ENCODE measurements at places on chromosomes 11 and 22. TPM values are rescaled to one million over a fixed set of nuclear protein-coding genes. Genes with fewer than 3 reads are reported as not detected.

Gene C11orf97
- 0.25 TPM for polyA plus RNA-seq

DNA sequence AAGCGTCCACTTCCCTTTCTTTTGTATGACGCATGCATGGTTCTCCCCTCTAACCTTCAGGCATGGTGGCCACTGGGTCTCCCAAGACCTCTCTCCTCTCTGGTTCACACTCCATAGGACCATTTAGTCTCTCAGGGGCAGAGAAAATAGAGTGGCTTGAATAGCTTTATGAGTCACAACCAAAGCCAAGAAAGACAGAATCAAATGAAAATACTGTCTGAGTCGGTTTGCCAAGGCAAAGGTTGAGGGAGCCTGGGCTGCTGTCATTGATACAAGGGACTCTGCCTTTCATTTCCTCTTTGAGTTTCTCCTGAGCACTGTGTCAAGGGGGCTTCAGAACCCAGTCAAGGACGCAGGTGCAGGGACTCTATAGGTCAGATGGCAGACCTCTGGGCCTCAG is 44.2 kb downstream of the TENM4 start:
- DNase-seq: no peak

DNA sequence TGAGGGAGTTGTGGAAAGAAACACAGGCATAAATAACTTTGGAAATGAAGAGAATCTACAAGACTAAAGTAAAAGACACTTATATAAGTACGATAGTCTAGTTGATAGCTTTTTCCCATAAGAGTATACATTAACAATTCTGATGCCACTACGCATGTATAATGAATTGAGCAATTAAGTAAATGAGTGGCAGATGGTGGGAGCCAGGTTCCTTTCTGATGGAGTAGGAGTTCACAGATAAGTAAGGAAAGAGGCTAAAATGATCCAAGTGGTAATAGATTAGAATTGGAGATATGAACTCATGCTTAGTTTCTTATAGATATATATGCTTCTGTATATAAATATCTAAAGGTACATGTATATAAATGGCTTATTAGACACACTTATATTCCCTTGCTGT is 368.3 kb downstream of the FAM181B start:
- no peak for DNase-seq

GRCh38 chr11:121161349-121161917 is 60.4 kb downstream of the TECTA start:
- DNase-seq: no peak

DNA sequence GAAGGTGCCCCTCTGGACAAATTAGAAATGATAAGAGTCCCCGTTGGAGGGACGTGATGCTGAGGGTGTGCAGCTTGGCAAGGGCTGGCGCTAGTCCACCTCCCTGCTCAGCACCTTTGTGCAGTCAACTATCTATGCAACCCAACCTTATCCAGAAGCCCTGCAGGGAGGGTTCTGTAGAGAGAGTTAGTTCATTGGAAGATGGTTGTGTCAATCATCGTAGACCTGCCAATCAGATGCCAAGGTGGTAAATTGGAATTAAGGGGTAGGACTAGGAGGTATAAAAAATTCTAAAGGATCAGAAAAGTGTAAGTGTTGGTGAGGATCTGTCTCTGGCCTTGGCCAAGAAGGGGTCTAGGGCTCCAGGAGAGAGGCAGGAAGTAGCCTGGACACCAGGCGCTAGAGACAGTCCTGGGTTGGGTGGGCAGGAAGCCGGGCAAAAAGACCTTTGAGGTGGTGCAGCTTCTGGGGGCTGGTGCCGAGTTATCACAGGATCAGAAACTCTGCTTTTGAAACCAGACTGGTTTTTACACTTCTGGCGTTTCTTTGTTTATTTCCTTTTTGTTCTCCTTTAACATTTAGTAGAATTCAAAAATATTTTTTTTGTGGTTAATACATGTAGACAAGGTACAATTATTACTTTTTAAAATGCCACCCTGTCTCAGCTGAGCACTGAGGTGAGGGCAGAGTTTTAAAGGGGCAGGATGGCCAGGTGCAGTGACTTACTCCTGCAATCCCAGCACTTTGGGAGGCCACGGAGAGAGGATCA is 1.6 kb downstream of the C1QTNF6 start:
- no peak for DNase-seq

- DNase-seq: no peak
Observed at GRCh38 chr22:37514526-37515051, 4.6 kb downstream of the CARD10 start.

- DNase-seq: no peak
Observed at GRCh38 chr11:2175659-2176058, 4.0 kb upstream of the TH start.

DNA sequence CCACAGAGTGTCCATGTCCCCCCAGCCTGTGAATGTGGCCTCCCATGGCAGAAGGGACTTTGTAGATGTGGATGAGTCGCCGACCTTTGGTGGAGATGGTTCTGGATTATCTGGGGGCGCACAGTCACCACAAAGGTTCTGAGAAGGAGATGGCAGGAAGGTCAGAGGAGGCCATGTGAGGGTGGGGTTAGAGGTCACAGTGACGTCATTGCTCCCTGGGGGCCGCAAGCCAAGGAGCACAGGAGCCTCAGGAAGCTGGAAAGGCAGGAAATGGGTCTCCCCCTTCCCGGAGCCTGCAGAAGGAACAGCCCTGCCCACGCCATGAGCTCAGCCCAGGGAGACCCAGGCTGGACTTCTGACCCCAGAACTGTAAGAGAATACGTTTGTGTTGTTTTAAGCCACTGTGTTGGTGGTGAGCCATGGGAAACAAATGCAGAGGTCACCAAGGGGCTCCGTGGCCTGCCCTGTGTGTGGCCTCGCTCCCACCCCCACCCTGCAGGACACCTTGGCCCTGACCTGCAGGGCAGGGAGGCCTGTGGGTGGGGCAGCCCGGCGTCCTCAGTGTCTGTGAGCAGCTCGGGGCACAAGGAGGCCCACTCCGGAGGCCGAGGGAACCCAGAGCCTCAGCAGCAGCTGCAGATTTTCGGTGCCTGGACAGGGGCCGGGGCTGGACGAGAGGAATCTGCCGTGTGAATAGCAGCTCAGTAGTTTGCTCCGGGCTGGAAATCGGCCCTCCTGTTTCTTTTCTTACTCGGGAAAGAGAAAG is 32.1 kb downstream of the GRAMD4 start:
- no peak for DNase-seq

DNA sequence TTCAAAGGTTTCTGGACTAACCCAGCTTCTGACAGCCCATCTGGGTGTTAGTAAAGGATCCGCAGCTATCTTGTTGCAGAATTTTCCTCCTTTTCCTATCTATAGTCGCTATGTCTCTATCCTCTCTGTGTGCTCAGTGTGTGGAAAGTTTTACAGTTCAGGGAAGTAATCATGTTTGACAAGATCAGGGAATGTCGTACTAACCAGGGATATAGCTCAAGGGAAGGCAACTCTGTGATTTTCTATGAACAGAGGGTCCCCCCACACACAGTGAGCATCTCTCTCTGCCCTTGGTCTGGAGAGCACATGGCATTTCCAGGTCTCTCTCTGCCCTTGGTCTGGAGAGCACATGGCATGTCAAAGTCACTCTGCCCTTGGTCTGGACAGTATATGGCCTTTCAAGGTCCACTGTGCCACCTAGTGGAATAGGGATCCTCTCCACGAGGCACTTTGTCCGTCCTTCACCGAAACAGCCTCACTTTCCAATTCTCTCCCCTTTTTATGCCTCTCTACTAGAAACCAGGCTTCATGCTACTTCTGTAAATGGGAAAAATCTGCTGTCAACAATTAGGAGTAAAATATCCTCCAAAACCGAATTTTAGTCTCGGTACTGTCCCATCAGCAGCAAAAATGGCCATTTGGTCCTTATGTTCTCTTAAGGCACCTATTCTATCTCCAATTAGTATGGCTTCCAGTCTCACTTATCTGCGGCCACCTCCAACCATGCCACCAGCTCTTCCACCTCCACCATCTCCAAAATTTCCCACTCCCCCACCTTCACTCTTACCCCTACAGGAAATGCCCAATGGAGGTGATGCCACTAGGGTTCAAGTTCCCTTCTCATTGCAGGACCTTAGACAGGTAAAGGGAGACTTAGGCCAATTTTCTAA is 88.7 kb downstream of the IGLL5 start:
- DNase-seq: no peak

GRCh38 chr11:19307498-19307897 is 66.8 kb upstream of the E2F8 start:
- no peak for DNase-seq

Gene PANX3
- polyA plus RNA-seq: not detected

Gene TIGD3
- 0.65 TPM for polyA plus RNA-seq

DNA sequence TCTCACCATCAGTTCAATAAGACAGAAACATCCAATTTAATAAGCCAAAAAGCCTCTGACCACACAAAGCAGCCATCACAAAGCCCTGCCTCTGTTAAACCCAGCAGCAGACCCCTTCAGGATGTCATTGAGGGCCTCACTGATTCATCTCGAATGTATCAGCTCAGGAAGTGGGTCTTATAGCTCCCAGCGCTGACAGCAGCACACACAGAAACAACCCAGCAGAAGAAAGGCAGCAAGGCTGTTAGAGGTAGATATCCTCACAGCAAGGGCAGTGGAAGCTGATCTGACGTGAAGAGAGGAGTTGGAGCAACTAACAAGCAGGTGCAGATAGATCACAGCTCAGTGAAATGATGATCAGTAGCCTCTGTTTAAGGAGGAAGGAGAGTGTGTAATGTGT is 86.2 kb upstream of the NCAM1 start:
- no peak for DNase-seq

- no peak for DNase-seq
Observed at GRCh38 chr11:113261709-113262475, 52.5 kb upstream of the TTC12 start.

GRCh38 chr22:17104336-17104935 is 16.7 kb downstream of the TMEM121B start:
- no peak for DNase-seq

DNA sequence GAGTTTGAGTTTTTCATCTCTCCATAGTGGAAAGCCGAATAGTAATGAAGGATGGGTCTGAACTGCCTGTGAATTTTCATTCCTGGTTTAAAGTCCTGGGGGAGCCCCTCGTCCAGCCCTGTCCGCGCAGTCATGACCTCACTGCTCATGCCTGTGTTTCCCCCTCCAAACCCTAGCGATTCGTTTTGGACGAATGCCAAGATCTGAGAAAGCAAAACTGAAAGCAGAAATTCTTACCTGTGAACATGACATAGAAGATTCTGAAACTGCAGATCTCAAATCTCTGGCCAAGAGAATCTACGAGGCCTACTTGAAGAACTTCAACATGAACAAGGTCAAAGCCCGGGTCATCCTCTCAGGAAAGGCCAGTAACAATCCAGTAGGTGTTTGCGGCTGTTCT is 30.5 kb downstream of the CDPF1 start:
- no peak for DNase-seq

GRCh38 chr11:46463701-46464421 is 72.3 kb upstream of the CHRM4 start:
- no peak for DNase-seq

- DNase-seq: no peak
Observed at GRCh38 chr11:89583580-89583979, 92.4 kb upstream of the NOX4 start.

DNA sequence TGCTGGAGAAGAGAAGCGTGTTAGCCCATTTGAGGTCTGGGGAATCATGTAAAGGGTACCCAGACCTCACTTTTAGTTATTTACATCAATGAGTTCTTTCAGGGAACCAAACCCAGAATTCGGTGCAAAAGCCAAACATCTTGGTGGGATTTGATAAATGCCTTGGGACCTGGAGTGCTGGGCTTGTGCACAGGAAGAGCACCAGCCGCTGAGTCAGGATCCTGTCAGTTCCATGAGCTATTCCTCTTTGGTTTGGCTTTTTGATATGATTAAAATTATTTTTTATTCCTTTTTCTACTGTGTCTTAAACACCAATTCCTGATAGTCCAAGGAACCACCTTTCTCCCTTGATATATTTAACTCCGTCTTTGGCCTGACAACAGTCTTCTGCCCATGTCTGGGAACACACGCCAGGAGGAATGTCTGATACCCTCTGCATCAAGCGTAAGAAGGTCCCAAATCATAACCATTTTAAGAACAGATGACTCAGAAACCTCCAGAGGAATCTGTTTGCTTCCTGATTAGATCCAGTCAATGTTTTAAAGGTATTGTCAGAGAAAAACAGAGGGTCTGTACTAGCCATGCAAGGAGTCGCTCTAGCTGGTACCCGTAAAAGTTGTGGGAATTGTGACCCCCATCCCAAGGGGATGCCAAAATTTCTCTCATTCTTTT is 65.2 kb downstream of the ALX4 start:
- no peak for DNase-seq

Gene FAM180B
- 0.40 TPM for polyA plus RNA-seq

DNA sequence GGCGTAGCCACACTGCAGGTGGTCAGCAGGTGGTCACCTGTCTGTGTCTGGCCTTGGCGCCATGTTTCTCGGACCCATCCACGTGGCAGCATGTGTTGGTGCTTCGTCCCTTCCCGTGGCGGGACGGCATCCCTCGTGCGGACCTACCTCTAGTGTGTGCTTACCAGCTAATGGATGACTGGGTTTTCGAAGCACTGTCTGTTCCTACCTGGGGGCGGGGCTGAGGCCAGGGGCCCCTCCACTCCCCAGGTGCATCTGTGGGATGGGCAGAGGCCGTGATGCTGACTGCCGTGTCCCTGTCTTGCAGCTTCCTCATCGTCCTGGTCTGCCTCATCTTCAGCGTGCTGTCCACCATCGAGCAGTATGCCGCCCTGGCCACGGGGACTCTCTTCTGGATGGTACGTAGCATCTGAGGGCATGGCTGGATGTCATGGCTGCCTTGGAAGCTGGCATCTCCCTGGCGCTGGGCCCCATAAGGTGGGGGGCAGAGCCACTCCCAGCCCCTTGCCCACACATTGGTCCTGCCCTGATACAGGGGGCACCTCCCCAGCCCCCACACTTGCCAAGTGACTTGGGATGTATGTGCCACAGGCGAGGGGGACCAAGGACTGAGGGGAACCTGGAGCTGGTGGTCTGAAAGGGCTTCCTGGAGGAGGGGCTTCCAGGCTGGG is 82.9 kb downstream of the KCNQ1 start:
- no peak for DNase-seq

DNA sequence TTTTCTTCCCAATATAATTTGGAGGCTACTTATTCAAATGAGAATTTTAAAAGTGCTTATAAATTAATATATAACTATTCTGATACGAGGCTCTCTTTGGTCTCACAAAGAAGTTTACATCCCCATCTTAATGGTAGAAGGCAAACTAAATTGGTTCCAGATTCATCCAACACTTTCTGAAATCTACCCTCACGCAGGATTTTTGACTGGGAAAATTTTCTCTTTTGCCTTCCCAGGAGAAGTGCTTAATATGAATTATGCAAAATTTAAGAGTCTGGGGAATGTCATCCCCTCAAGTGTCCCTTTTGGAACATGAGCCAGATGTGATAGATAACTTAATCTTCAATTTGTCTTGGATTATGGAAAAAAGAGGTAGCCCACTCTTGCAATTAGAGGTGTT is at the start of gene OR4C11:
Gene OR4C11, minus strand, starts transcription at position 101 of the 400 bp plus-strand sequence. CDS start 3,272 bp downstream, outside the sequence.
- no peak for DNase-seq

Gene OVOL1
- 11.6 TPM for polyA plus RNA-seq

Gene FAT3
- 8.7 TPM for polyA plus RNA-seq

Gene NUP98
- polyA plus RNA-seq: 60.2 TPM

Data from right renal pelvis (tissue), 4 donors.